ENCODE measurements at places on chromosomes 7 and 10.
A peak's percentile ranks its signal among the peaks of the same experiment; 100 is the strongest.

- no peak for DNase-seq
Measured at GRCh38 chr10:60448246-60448645, 58.6 kb upstream of the ANK3 start.

- no peak for DNase-seq
Measured at GRCh38 chr7:116906391-116906790, 44.0 kb downstream of the CAPZA2 start.

DNA sequence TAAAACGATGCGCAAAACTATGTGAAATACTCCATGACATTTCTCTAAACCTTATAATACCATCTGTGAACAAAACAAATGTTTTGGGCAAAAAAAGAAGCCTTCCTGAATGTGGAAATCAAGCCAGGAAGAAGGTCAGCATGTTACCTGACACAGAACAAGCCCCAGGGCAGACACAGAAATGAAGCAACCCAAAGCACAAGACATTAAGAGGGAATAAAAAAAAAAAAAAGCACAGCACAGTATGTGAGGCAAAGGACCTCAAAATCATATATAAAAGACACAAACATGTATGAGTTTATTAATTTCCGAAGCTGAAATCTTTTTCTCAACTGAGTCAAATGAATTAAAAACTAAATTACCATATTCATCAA lies 161.8 kb downstream of the SKIDA1 start:
- no peak for DNase-seq

GRCh38 chr10:72329290-72330068 lies 25.2 kb downstream of the DNAJB12 start:
- DNase-seq = peak; percentile 61

GRCh38 chr10:127832501-127832900 lies 60.2 kb downstream of the CLRN3 start:
- DNase-seq = peak; percentile 18

GRCh38 chr7:46630031-46630430 lies 709.0 kb upstream of the IGFBP3 start:
- DNase-seq = no peak

DNA sequence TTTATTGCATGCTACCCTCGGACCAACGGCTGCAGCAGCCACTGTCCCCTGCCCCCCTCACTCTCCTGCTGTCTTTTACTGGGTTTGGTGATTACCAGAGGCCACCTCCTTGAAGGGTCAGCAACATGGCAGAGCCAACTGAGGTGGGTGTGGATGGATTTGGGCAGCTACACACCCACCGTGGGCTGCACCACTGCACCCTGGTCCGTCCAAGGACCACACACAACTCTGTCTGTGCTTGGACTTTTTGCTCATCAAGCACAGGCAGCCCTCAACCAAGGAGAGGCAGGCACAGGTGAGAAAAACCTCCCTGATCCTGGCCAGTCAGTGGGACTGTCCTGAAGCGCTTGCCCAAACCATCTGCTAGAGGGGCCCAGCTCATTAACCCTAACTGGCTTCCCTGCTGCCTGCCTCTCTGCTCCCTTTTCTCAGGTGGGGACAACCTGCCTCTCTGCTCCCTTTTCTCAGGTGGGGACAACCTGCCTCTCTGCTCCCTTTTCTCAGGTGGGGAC lies 239.5 kb upstream of the PITRM1 start:
- DNase-seq = no peak

GRCh38 chr7:120181499-120181898 lies 91.5 kb upstream of the KCND2 start:
- no peak for DNase-seq

- no peak for DNase-seq
Measured at GRCh38 chr10:71756311-71757191, 16.8 kb downstream of the VSIR start.

DNA sequence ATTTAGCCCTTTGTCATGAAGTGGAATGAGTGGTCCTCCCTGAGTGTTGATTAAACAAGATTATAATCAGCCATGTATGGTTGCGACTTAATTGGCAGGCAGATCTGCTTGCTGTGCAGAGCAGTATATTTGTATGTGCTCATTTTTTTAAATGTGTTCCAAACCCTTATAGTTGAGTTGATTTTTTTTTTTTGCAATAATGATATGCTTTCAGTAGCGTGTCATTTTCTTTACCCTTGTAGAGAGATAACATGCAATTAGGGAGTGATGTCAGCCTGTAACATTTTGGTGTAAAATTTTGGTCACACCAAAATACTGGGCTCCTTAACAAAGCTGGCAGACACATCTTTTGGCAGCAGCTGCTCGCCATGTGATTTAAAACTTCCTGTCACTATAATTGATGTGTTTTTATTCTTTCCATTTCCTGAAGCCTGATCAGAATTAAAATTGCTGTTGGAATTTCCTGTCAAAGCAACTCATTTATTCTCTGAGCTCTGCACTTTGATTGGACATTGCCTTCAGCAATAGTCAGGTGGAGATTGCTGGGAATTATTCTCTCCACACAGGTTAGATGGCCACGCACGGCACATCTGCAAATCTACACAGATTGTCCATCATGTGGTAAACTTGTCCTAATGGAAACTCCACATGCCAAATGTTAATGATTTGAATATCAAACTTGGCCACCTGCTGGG lies 125.3 kb downstream of the DYNC1I1 start:
- DNase-seq = no peak

GRCh38 chr7:98329100-98329790 lies 47.8 kb downstream of the BRI3 start:
- peak; percentile 78 for DNase-seq

DNA sequence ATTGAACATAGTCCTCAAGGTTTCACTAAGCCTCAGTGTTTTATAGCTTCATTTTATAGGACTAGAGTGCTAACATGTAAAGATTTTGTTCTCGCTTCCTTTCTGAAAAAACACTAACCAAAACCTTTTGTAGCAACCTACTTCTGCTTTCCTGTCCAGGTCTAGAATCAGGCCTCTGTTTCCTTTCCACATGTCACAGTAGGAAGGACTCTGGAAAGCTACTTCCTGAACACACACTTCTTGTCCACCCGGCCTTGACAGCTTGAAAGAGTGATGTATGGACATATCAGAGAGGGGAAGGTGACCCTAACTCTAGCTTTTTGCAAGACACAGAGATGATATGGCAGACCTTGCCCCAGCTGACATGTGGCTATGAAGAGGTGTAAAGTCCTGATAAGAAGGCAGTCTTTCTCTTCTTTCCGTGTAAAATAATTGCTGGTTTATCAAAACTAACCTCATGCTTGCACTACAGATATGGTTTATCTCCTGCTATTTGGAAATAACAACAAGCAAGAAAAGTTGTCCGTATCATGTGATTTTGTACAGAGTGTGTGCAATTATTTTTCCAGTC lies 175.4 kb downstream of the SKAP2 start:
- DNase-seq = no peak

DNA sequence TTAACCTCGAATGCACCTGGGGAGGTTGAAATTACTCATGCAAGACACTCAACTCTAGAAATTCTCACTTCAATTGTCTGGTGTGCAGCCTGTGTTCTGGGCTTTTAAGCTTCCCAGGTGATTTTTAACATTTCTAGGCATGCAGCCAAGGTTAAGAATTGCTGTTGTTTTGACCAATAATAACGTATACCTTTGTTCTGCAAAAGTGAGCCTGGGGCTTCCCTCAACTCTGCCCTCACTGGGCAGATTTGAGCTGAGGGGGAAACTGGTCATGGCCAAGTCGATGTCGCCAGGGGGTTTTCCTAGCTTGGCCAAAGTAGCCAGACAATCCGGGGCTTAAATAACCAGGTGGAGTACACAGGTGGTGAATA lies 568 bp downstream of the PRSS2 start:
- no peak for DNase-seq

- DNase-seq = peak; percentile 75
Measured at GRCh38 chr7:22357311-22358175, 589 bp upstream of the RAPGEF5 start.

DNA sequence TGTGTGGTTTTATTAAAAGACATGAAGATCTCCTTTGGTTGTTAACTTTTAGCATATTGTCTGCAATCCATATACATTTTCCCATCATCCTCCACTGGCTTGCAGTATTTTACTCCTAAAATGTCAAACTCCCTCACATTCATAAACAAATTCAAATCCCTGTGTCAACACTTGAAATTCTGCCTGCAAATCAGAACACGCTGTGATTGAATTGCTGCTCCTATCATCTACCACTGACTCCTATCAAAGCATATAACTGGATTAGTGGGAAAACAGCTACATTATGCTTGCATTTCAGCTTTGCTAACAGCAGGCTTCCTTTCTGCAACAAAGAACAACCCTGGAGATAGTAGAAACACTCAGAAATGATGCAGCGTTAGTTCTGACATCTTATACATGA lies 281.8 kb upstream of the HGF start:
- DNase-seq = no peak

DNA sequence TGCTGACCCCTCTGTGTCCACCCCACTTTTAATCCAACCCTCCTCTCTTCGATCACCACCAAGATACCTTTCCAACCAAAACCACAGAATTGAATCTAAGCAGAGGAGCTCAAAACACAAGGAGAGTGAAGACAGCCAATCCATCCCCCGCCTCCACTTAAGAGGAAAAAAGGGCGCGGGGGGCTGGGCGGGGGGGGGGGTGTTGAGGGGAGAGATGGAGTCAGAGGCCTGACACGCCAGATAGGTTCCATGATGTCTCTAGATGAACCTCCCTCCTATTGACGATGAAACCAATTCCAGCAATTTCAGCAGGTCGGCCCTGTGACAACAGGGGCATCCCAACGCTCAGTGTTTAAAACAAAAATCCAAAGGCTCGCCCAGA lies 1.3 kb downstream of the SORBS1 start:
- no peak for DNase-seq

DNA sequence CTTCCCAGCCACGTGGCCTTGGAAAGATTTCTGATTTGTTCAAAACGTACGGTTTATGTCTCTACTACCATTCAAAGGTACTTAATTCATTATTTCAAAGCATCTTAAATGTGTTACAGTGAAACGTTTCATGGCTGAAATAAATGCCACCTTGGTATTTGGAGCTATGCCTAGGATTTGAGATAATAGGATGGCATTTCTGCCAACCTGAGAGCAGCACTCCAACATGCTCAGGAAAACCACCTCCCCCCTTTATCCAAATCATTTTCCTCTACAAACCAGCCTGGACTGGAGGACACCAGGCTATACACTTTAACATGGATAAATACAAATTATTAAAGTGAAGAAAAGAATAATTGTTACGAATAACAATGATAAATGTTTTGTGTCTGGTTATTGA lies 260.9 kb downstream of the ZMYND11 start:
- no peak for DNase-seq

DNA sequence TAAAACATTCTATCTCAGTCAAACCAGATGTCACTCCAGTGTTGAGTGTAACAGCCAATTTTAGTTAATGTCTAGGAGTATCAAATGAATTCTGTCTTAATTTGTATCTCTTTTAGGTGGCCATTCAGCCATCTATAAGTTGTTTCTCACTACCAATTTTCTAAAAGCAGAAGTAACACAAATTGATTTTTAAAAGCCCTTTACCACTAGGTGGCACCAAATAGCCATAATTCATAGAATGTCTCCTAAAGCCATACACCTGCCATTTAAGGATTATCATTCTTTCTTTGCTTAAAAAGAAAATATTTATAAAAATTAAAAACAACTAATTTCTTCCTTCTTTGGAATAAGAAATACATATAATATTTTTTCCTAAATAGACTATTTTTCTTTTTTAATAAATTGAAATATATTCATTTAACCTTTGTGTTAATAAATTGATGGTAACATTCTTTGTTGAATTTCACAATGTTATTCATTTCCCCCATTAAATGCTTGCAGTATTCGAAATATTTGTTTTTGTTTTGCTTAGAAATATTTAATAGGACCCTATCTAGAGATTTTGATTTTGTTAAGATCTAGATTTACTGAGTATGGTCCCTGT lies 107.8 kb upstream of the PPP1R3A start:
- DNase-seq = no peak

GRCh38 chr10:9018195-9019173 lies 964.0 kb downstream of the GATA3 start:
- no peak for DNase-seq

GRCh38 chr10:126243971-126244370 lies 144.3 kb downstream of the ADAM12 start:
- no peak for DNase-seq

DNA sequence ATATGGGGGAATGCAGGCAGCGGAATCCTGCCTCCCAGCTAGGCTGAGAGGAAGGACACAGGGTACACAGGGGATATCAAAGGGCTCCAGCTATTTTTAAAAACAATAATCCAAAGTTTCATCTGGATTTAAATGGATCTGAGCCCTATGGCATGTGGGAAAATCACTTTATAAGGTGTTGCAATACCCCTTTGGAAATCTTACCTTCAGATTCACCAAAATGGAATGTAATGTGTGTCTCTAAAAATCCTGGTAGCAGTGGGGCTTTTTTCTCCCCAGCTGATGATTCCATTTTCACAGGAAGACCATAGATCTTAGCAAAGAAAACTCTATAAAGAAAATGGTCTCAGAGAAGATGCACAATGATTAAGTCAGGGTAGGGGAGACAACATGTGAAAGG lies 722.2 kb downstream of the PARD3 start:
- no peak for DNase-seq

DNA sequence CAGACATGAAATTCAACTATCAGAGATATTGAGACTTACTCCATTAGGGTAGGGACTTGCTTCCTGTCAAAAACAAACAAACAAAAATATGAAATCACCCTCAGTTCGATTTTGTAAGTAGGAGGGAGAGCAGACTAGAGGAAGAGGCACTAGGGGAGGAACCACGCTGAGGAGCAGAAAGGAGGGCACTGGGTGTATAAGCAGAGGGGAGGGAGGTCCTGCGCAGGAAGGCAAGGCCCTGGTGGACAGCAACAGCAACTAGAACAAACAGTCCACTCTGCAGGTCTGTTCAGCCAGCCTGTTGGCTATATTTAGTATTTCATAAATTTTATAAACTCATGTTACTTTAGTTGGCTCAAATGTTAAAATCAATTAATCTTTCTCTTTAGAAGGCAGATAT lies 937.1 kb upstream of the C7orf33 start:
- no peak for DNase-seq

DNA sequence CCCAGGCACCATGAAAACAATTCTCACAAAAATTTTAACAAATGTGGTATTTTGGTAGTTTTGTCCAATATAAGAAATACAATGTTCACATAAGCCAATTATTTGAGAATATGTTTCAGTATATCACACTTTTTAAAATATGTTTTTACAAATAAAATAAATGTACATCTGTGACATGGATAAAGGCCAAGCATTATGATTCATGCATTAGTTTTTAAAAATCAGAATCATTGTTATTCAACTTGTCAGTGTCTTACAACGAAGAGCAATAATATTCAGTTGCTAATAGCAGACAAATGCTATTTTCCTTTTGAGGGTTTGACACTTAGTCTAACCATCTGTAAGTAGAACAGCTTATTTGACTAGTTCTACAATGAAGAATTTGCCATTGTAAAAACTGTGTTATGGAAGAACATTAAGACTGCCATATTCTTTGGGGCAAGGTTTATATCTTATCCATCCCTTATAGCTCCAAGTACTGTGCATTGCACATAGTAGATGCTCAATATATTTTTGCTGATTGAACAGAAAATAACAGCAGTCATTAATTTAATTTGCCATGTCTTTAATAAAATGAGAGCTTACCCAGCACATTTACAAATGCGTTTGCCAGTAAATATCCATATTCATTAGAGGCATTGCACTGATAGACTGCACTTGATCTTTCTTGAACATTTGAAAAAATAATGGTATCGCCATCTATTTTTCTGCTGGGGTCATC lies 67.4 kb upstream of the LAMB4 start:
- no peak for DNase-seq
